ENCODE measurements at places on chromosomes 5 and 9.

GRCh38 chr9:134744385-134745295, 103.0 kb downstream of the COL5A1 start:
- DNase-seq: no peak

- no peak for DNase-seq
These were observed 70.5 kb upstream of the LRRTM2 start for GRCh38 chr5:138945421-138946240.

GRCh38 chr9:132769906-132770769, 99.9 kb downstream of the GTF3C4 start:
- peak; percentile 75 for DNase-seq

- no peak for DNase-seq
These were observed 197.1 kb downstream of the ICE1 start for GRCh38 chr5:5619546-5619945.

- DNase-seq: peak; percentile 94
These were observed 95.3 kb upstream of the COL5A1 start for GRCh38 chr9:134546246-134546731.

DNA sequence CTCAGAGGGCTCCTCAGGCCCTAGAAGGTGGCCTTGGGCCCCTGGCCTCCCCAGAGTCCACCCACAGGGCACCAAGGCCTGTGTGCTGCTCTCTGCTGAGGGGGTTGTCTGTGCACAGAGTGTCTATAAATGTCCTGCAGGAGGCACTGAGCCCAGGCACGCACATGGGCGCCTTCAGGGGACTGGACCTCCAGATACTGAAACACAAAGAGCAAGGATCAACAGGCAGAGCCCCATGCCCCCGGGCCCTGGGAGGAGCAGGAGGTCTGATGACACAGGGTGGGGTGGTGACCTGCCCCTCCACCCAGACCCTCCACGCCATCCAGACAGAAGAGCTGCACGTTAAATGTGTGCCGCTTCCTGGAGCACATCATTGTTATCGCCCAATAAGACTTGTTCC, 64.6 kb upstream of the SIMC1 start:
- no peak for DNase-seq

DNA sequence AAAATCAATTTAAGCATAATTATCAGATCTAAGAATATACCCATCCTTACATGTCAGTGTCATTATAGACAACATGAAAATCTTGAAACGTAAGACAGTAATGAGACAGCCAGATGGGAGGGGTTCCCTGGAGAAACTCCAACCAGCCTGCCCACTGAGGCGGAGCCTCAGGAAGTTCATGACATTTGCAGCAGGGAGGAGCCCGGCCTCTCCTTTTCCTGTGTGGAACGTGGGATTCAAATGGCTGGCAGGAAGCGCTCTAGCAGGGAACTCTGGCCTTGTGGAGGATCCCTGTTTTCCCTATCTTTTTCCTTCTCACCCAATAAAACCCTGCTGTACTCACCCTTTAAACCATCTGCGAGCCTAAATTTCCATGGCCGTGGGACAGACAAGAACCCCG, 176.6 kb upstream of the KCNN2 start:
- DNase-seq: peak; percentile 20

GRCh38 chr9:1994180-1994579, 21.0 kb upstream of the SMARCA2 start:
- DNase-seq: no peak

DNA sequence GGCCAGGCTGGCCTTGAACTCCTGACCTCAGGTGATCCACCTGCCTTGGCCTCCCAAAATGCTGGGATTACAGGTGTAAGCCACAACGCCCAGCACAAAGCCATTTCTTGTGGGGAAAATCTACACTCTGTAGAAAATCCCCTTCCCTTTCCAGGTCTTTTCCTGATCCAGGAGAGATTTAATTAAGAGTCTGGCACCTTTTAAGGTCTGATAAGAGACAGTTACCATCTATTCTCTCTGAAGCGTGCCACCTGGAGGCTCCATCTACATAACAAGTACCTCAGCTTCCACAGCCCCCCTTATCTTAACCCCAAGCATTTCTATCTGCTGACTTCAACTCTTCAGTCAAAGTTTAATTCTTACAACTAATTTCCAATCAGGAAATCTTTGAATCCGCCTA, 71.4 kb upstream of the CDK20 start:
- DNase-seq: no peak

DNA sequence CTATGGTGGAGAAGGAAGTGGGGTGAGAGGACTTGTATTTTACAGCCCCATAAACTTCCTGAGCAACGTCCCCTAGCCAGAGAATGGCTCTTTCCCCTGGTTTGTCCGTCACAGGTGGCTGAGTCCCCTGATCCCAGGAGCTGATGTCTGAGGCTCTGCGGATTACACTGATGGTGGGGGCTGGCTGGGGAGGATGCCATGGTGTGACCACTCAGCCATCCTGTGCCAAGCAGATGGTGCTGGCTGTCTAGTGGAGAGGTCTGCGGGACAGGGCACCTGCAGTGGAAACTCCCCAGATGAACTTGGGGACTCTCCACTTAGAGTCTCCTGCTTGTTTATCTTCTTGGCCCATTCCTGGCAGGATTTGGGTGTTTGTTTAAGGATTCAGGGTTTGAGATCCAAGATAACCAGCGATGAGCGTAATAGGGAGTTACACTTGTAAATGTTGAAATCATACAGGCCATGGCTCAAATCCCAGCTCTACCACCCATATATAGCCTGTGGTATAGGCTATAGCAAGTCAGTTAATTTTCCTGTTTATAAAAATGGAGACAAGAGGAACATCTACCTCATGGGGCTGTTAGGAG, 4.7 kb upstream of the PTGS1 start:
- DNase-seq: no peak

DNA sequence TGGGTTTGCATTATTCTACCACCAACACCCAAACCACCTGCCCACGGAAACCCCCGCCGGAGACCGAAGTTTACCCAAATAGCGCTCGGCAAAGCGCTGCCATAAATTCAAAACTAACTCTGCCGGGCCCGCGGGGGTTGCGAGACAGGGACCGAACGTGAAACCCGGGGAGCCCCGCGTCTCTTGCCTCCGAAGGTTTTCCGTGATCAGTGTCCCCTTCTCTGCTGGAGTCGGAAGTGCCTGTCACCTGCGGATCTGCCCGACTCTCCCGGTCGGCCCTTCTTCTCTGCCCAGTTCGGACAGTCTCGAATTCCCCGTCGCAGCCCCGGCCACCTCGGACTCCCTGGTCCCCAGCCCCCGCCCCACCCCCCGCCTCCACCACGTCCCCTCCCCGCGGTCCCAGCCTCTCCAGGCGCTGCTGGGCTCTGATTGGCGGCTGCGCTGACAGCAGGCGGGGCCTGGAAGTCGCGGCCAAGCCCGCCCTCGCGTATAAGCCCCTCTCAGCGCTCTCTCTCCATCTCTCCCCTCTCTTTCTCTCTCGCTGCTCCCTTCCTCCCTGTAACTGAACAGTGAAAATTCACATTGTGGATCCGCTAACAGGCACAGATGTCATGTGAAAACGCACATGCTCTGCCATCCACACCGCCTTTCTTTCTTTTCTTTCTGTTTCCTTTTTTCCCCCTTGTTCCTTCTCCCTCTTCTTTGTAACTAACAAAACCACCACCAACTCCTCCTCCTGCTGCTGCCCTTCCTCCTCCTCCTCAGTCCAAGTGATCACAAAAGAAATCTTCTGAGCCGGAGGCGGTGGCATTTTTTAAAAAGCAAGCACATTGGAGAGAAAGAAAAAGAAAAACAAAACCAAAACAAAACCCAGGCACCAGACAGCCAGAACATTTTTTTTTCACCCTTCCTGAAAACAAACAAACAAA, at the start of gene RORB:
TSS of gene RORB (plus strand) at position 517 of the 929 bp plus-strand sequence. CDS start 642 bp downstream, outside the sequence.
- peak; percentile 58 for DNase-seq

DNA sequence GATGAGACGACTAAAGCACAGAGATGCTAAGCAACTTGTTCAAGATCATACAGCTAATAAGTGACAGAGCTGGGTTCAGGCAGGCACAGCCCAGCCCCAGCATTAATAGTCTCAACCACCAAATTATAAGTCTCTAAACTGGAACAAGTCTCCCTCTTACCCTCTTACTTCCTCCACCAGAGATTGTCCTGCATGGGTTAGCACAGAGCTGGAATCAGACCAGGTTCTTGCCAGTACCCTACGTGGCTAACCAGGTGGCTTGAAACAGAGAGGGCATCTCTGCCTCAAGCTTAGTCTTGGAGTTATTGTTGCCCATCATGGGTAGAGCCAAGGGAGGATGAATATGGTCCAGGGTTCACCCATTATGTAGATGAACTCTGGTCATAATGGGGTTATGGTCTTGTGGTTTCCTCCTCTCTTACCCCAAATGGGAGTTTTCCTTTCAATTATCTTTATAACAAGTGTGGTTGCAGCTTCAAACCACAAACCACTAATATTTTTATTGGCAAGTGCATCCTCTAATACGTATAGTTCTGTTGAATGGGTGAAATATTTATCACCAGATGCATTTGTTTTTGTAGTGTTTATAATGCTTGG, 8.3 kb upstream of the XPA start:
- no peak for DNase-seq

DNA sequence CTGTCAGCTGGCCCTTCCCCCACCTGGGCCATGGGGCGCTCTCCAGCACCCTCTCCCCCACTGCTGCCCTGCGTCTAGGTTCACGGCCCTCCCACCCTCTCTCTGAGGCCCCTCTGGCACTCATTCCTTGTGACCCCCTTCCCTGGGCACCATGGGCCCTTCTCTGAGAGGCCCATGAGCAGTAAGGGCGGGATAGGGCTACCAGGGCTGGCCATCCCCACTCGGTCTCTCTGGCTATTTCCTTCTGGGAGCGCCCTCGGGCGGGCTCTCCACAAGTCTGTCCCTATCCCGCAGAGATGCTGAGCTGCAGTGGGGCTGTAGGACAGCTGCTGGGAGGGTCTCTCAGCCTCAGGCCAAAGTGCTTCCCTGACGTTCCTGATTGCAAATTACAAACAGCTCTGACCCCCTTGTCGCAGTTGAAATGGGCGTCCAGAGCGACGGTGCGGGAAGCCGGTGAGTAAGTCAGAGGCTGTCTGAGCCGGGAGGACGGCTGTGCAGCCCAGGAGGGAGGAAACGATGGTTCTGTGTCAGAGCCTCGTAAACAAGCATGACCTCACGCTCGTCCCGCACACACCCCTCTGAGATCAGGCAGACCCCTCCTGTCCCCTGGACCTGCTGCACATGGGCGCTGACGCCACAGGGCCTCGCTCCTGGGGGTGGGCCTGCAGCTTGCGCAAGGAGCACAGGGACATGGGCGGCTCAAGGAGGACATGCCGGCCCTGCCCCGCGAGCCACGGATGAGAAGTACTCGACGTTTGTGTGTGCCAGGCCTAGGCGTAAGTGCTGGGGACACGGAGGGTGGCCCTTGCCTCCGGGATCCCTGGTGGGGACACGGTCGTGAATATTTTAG, 36.3 kb upstream of the GFPT2 start:
- no peak for DNase-seq

- DNase-seq: peak; percentile 82
These were observed 43.4 kb downstream of the NXNL2 start for GRCh38 chr9:88578121-88579049.

GRCh38 chr9:125701351-125701750, 5.7 kb downstream of the MAPKAP1 start:
- DNase-seq: no peak

DNA sequence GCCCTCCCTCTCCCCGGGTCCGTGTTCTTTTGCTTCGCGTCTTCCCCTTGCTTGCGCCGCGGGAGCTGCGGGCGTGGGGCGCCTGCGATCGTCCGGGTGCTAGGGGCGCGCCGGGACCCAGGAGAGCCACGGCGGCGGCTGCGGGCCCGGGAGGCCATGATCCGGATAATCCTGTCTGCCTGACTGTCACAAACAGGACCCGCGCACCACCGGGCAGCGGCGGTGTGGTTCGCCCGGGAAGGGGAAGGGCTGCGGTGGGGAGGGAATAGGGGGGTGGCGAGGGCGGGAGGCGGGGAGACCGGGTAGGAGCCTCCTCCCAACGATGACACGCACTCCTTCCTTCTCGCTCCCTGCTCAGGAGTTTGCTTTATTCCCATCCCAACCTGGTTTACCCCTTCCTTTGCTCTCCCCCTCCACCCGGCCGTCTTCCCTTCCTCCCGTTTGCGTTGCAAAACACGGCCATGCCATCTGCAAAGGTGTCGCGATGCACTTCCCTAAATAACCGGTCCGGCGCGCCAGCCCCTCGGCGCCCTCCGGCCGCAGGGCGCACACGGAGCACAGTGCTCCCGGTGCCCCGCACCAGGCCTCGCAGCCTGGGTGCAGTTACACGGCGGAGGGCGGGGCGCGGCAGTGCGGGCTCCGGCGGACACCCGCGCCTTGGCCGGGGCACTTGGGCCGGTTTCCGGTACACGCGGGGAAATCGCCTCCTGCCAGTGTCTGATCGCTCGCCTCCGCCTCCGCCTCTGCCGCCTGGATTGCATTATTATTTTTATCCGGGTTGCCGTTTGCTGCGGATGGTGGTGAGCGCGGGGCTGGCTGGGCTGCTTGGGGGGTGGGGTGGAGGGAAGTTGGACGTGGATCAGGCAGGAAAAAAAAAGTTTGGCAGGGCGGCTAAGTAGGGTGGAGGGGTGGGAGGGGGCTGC, 1.5 kb downstream of the SMARCA2 start:
- DNase-seq: peak; percentile 88

Measured in muscle of arm (tissue), 14 donors.